NCI-H1930 (cell line): ENCODE measurements at places on chromosomes 12 and 14.
A peak's percentile ranks its signal among the peaks of the same experiment; 100 is the strongest.

DNA sequence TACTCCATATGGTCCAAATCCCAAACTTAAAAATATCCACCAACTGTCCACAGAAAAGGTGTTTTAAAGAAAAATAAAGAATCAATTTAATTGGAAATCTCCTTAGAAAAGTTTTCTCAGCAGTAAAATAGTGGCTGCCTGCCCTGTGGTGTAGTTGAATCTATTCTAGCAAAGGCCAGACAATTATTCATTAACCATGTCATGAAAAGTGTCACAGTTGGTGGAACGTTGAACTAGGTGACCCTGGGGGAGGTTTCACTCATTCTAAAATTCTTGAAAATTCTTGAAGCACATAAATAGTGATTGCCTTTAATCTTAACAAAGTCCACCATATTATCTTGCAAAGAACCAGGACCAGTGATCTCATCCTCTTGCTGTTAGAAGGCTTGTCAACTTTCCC is 78.4 kb upstream of the GZMB start:
- no peak for DNase-seq

DNA sequence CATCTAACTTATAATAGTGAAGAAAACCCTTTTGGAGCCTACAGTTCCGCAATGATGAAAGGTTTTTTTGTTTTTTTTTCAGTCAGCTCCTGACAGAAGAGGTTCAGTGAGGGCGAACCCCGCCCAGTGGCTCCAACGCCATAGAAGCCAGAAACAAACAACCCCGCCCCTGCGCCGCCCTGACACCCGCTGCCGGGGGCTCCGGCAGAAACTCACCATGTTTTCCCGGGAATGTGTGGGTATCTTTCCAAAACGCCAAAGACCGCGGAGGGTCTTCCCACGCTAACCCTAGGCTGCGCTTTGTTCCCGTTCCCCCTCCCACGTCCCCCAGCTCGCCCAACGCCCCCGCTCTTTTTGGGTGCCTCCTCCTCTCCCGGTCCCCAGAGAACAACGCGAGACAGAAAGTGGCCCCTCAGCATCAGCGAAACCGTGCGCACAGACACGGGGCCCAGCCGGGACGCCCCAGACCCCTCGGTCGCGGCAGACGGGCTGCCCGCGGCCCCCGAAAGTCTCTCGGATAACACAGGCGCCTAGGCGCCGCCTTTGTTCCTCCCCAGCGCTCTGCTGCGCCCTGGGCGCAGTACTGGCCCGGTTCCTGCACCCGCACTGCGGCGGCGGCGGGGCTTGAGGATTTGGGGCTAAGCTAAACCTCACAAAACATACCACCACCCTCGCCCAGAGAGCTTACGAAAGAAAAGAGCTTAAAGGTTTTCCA is 522 bp downstream of the TUBA1A start:
- peak; percentile 21 for DNase-seq

- DNase-seq = peak; percentile 10
Observed at GRCh38 chr12:71636704-71637115, 26.9 kb downstream of the ZFC3H1 start.

- no peak for DNase-seq
Observed at GRCh38 chr14:83347874-83348273, 1814.2 kb upstream of the SEL1L start.

- no peak for DNase-seq
Observed at GRCh38 chr12:100529756-100530350, 43.6 kb upstream of the GAS2L3 start.

GRCh38 chr12:82818271-82819035 is 131.7 kb downstream of the TMTC2 start:
- DNase-seq = no peak

GRCh38 chr12:110039085-110039807 is 9.1 kb downstream of the C12orf76 start:
- DNase-seq = no peak

DNA sequence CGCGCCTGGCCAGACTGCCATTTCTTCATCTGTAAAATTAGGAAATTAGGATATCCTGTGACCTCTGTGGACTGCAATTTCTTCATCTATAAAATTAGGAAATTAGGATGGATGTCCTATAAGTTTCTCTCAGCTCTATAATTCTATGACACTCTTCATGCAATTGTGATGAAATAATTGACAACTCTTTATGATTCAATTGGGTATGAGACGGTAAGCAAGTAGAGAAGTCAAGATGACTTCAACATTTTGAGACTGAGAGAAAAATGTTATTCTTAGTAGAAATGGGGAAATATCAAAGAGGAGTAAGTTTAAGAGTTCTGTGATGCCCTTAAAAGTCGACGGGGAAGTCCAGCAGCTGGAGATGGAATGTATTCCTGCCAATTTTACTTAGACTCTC is 12.0 kb downstream of the KIAA0586 start:
- no peak for DNase-seq

DNA sequence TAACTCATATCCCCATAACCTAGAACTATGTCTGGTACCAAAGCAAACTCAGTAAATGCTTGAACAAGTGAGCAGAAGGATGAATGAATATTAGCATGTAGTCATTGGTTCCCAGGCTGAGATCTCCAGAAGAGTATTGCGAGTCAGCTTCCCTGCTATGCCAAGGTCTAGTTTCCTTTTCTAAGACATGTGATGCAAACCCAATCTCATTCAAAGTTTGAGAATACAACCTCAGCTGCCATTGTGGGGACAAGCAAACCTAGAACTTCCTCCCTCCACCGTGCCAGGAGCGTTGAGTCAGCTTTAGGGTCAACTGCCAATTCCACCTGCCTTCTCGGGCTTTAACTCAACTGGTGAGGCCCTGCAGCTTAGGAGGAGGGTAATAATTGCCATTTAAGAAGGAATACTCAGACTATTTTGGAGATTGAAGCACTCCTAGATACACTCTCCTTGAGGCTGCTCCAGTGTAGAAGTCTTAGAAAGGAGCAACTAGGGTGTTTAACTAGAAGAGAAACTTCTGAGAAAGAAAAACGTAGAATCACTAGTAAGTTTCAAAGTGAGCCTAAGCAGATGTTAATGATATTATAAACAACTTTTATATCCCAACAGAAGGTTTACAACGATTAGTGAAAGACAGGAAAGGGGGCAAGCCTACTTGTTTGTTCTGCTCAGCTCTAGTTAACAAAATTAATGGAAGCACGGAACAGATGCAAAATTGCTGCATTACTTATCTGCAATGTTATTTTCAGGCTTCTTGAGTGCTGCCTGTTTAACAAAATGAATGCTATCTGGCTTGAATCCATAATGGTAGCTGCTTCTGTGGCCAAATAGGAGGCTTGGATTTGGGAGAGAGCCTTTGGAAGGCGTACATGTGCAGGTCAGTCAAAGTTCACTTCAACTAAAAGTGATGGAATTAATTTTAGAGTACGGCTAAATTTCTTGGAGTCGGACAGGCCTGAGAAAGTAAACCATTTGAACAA is 96.9 kb downstream of the HELB start:
- DNase-seq = no peak

DNA sequence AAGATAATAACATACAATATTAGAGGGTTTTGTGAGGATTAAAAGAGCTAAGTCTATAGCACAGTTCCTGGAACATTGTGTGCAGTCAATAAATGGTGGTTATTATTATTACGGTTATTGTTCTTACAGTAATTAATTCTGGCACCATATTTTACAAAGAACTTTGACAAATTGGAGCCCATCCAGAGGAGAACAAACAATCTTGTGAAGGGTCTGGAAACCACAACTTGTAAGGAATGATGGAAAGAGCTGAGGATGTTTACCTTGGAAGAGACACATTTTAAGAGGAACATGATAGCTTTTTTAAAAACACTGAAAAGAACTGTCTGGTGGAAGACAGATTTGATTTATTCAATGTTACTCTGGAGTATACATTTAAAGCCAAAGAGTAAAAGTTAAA is 150.5 kb upstream of the KRR1 start:
- DNase-seq = no peak

DNA sequence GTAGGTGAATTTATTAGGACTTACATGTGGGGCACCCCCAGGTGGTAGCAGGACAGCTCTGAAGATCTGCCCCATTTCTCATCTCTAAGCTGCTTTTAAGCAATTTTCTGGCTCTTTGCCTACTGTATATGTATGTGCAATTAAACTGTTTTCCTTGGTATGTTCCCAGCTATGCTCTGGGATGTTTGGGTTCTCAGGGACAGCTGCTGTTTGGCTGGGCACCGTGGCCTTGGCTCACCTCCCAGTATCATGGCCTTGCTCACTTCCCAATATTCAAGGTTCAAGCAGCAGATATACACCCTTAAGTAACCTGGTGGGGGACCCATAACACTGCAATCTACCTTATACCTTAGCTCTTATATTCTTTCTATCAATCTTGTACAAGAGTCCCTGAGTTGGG is 53.7 kb upstream of the KITLG start:
- no peak for DNase-seq

GRCh38 chr12:72178871-72179270 is 93.3 kb upstream of the TRHDE start:
- DNase-seq = no peak

DNA sequence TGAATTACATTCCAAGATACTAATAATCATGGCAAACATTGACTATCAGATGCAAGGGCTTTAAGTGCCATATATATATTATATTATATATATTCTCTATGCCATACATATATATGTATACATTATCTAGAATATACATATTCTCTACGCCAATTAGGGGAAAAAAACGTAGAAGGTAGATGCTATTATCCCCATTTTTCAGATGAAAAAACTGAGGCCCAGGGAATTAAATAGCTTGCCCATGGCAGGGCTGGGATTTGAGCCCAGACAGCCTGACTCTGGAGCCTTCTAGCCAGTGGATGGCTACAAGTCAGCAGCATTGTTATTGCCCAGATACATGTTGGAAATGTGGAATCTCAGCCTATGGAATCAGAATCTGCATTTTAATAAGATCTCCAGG is 116.0 kb upstream of the BTG1 start:
- DNase-seq = no peak

DNA sequence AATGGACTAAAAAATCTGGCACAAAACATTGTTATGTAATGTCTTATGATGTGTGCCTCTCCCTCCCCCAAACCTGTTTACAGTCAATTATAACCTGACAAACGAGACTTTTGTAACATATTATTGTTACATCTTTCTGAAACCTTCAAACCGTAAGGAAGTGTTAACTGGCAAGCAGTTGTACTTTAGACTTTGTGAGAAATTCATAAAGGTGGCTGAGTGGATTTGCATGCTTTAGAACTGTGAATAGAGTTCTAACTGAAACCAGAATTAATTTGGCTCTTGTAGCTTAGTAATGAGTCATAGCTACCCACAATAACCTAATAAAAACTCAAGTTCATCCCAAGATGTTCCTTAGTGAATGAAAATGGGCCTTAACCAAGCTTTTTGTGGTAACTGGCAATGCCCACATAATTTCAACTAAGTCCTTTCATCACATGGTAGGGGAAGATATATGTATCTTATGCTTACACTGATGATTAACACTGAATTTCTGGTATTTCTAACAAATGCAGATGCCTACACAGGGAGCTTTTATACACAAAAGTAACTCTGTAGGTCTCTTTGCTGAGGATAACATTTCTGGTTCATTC is 29.7 kb downstream of the RAD9B start:
- DNase-seq = no peak
